ENCODE measurements at places on chromosomes 1 and 21.

- no peak for DNase-seq
Observed at GRCh38 chr1:61160526-61160925, 78.2 kb downstream of the NFIA start.

- no peak for DNase-seq
Observed at GRCh38 chr1:48006264-48006663, 9.1 kb upstream of the TRABD2B start.

GRCh38 chr1:85091671-85092280 is 43.5 kb upstream of the MCOLN3 start:
- DNase-seq = no peak

- peak; percentile 27 for DNase-seq
Observed at GRCh38 chr1:228734881-228735801, at the start of gene RHOU. RHOU (plus strand) TSS chr1:228735479; CDS start chr1:228735743, 264 bp downstream.

- no peak for DNase-seq
Observed at GRCh38 chr1:154519591-154519991, 17.4 kb upstream of the SHE start.

DNA sequence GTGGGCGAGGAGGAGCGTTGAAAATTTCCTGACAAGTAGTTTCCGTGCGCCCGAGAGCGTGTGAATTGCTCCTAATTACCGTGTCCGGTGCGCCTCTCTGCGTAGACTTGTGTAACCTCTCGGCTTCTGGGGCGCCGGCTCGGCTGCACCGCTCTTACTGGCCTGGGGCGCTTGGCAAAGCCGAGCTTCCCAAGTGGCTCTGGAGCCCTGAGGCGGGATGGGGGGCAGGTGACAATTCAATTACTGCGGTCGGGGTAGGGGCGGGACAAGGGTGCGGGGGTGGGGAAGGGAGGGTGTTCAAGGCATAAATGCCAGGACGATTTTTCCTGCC is 392 bp upstream of the DMRTA2 start:
- DNase-seq = no peak

- no peak for DNase-seq
Observed at GRCh38 chr1:180366371-180367068, 135.9 kb downstream of the ACBD6 start.

DNA sequence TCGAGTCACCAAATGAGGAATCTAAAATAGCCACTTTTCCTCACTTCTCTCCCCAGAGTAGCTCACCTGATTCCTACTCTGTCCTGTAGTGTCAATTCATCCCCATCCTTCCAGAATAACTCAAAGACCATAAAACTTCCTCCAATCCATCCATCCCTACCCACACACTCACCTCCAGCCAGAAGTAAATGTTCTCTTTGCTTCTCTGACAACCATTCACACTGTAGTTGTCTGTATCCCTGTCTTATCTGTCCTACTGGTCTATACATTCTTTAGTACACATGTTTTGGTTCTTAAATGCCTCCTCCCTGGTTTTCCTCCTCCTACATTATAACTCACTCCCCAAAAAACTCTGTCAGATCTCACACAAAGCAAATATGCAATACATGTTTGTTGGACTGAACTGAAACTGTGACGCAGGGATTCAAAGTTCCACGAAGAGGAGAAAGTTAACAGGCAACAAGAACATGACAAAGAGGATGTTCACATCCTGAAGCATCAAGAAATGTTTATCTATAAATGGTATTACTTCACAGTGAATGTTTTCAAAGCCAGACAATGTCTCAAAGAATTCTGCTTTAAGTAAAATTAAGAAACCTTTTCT is 11.0 kb downstream of the TP53BP2 start:
- DNase-seq = no peak

DNA sequence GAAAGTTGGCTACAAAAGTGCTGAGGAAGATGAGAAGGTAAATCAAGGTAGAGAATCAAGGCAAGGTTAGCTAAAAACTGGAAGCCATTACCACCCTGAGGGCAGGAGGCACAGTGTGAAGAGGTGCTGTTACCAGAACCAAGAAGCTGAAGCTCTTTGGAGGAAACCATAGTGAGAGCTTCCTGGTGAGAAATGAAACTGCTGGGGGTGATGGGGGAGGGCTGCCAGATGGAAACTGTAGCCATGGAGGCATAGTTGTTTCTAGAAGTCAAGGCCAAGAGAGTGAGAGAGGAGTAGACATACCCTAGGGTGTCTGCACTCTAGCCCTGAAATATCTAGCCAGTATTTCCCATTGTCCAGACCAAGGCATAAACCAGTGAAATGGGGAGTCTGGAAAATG is 28.7 kb downstream of the IFI44 start:
- DNase-seq = no peak
